Endothelial cell (in vitro differentiated cells): ENCODE measurements at places on chromosomes 5 and 9.

DNA sequence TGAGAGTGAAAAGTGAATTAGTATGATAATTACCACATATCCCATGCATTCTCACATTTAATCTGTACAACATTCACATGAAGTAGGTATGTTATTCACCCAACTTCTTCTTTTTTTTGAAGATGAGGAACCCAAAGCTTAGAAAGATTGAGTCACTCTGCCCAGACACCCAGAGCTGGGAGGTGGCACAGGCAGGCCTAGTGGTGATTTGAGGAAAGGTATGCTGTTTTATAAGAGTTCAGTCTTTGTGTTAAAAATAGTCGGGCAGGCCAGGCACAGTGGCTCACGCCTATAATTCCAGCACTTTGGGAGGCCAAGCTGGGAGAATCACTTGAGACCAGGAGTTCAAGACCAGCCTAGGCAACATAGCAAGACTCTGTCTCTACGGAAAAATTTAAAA lies 285.3 kb downstream of the NR3C1 start:
- no peak for DNase-seq
- no peak overlapping the region for H3K4me3 ChIP-seq
- H3K36me3 ChIP-seq, result peaks cover 8% of the 10 kb centered on the region
- peaks cover 2% of the 10 kb centered on the region for H3K27me3 ChIP-seq
- no peak overlapping the region for H3K27ac ChIP-seq

- peaks cover 9% of the 10 kb centered on the region for H3K36me3 ChIP-seq
- peaks cover 51% of the 10 kb centered on the region for H3K4me1 ChIP-seq
- peak overlapping the region; percentile 98 for H3K27ac ChIP-seq
- H3K4me3 ChIP-seq, result peak overlapping the region; percentile 73
- peaks cover 11% of the 10 kb centered on the region for H3K27me3 ChIP-seq
- peak; percentile 89 for DNase-seq
These were observed 32.1 kb downstream of the PTPA start for GRCh38 chr9:129143031-129143927.

GRCh38 chr5:8474569-8474930 lies 605.6 kb downstream of the MTRR start:
- no peaks in the 10 kb centered on the region for H3K4me1 ChIP-seq
- DNase-seq, result no peak
- peaks cover 5% of the 10 kb centered on the region for H3K36me3 ChIP-seq
- no peak overlapping the region for H3K27ac ChIP-seq

- H3K27me3 ChIP-seq, result peaks cover 2% of the 10 kb centered on the region
- no peak for DNase-seq
- H3K27ac ChIP-seq, result no peak overlapping the region
These were observed 77.7 kb downstream of the HOMER1 start for GRCh38 chr5:79436224-79436623.

GRCh38 chr5:178883815-178884430 lies 11.8 kb upstream of the ZFP2 start:
- H3K36me3 ChIP-seq, result peaks cover 81% of the 10 kb centered on the region
- H3K27ac ChIP-seq, result no peak overlapping the region
- peak overlapping the region; percentile 82 for H3K4me3 ChIP-seq
- H3K27me3 ChIP-seq, result no peaks in the 10 kb centered on the region
- DNase-seq, result no peak

DNA sequence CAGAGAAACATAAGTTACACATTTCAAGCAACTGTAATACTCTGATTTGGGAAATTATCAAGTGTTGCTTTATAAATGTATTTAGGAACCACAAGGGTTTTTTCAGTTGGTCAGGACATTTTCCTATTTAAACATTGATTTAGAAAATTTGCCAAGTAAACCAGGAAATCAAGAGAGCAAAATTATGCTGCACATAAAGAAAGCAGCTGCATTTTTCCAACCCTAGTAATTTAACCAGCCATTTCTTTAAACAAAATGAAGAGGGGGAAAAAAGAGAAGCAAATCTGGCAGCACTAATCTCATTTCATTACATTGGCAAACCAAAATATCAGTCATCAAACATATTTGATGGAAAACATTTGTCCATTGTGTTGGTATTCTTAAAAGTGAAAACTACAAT lies 271.4 kb downstream of the TLE1 start:
- H3K36me3 ChIP-seq, result no peaks in the 10 kb centered on the region
- no peaks in the 10 kb centered on the region for H3K27me3 ChIP-seq
- H3K4me3 ChIP-seq, result no peak overlapping the region
- H3K27ac ChIP-seq, result no peak overlapping the region
- no peaks in the 10 kb centered on the region for H3K4me1 ChIP-seq

DNA sequence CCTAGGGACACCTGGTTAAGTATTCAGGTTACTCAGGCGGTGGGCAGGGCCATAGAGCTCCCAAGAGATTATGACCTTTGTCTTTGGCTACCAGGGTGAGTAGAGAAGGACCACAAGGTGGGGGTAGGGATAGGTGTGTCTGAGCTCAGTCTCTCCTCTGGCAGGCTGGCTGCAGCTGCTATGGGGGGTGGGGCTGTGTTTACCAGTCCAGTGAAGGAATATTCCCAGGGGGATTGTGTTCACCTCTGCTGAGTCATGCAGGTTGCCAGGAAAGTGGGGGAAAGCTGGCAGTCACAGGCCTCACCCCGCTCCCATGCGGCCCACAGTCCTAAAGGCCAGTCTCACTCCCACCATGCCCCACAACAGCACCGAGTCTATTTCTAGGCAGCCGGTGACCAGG lies 53.6 kb upstream of the POU5F2 start:
- H3K27ac ChIP-seq, result no peak overlapping the region
- peaks cover 8% of the 10 kb centered on the region for H3K27me3 ChIP-seq
- H3K36me3 ChIP-seq, result peaks cover 12% of the 10 kb centered on the region
- no peak for DNase-seq
- H3K4me1 ChIP-seq, result peaks cover 28% of the 10 kb centered on the region
- H3K4me3 ChIP-seq, result peak overlapping the region; percentile 48
